ENCODE measurements at places on chromosomes 6 and 20.

DNA sequence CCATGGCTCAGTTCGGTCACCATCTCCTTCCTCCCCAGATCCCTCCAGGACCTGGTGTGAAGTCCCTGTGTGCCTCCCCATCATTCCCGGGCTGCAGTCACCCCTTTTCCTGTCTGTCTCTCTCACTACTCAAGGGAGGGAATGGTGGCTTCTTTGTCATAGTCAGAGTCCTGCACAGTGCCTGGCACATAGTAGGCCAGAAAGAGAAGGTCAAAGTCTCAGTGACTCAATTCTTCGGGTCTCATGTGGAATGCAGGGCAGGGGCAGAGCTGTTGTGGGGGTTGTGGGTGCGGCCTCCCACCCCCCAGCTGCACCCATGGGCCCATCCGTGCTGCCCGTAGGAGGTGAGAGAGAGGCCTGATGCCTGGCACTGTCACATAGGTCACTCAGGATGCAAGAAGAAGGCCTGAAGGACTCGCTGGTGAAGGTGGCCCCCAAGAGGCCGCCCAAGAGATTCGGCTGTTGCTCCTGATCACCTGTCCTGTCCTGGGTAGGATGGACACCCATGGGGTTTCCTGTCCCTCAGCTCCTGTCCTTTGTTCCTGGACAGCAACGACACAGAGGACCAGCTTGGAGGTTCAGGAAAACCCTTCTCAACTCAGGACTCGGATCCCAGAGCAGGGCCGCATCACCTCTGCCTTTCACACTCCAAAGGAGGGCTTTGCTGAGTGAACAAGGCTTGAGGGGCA is 34.1 kb downstream of the RAB44 start:
- no peak for DNase-seq

GRCh38 chr6:22208026-22208425 is 88.8 kb downstream of the PRL start:
- DNase-seq = no peak

DNA sequence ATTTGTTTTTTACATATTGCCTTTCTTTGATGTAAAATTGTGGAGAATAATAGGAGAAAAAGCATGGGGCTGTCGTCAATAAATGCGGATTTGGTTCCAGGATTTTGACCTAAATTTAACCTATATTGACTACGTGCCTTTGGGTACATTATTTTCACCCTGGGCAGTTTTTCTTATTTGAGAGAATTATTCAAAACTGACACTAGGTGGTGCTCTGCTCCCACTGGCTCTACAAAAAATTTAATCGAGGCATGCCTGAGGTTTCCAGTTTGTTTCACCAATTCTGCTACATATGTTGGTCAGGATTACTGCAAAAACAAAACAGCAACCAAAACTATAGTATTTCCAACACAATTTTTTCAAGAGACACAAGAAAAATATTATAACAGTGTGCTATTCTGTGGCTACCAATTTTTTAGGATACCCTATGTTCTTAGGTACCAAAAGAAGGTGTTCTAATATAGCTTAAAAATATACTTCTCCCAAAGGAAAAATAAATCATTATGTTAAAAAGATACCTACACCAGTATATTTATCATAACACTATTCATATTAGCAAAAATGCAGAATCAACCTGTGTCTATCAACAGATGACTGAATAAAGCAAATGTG is 48.6 kb upstream of the FABP7 start:
- no peak for DNase-seq

DNA sequence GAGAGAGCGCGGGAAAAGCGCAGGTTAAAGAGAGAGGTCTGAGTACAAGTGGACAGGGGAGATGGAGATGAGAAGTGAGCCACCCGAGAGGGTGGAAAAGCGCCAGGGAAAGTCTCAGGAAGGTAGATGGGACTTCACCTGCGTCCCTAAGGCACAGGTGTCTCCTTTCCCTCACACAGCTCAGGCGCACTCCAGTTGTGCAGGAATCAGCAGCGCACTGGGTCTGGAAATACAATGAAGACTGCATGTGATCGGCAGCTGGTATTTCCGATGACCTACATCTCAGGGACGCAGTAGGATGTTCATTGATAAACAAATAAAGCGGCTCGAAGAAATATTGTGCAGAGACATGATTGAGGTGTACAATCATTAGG is 432 bp upstream of the KHDRBS2 start:
- no peak for DNase-seq
